ENCODE measurements at places on chromosomes 11 and 22.

- no peak for DNase-seq
Observed at GRCh38 chr11:44530413-44531115, 34.9 kb upstream of the CD82 start.

GRCh38 chr22:49966774-49967705, 6.5 kb downstream of the PIM3 start:
- DNase-seq, result no peak

DNA sequence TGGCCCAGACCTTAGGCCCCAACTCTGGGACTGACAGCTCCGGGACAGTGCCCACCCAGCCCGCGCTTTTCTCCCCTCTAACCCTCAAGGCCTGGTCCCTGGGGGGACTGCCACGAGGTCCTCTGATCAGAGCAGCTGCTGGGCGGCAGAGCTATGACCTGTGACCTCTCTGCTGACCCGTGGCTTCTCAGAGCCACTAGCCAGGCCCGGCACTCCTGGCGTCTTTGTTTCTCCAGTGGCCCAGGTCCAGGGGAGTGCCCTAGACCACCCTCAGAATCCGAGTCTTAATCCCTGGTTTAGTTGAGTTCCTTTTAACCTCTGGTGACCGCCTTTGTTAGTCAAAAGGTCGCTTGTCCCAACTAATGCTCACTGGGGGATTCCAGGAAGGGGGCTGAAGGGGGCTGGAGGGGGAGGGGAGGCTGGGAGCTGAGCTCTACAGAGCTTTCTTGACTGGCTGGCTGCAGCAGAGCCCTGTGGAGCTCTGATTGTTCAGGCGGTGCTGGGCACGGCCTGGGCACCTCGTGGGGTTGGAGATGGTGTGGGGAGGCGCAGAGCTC, 1.2 kb downstream of the FBLN1 start:
- no peak for DNase-seq

GRCh38 chr11:57315491-57315890, 9.3 kb downstream of the TNKS1BP1 start:
- DNase-seq, result no peak

GRCh38 chr11:104369761-104370160, 205.8 kb upstream of the PDGFD start:
- DNase-seq, result no peak
